Right ventricle myocardium superior (tissue), 1 donor: ENCODE measurements at places on chromosomes 3 and 15.

GRCh38 chr15:52421029-52421428 is 107.7 kb downstream of the MYO5A start:
- no peak for DNase-seq

- no peak for DNase-seq
Measured at GRCh38 chr3:32216172-32216783, 22.2 kb upstream of the CMTM8 start.

GRCh38 chr15:99961011-99961441 is 227.8 kb upstream of the LYSMD4 start:
- no peak for DNase-seq

DNA sequence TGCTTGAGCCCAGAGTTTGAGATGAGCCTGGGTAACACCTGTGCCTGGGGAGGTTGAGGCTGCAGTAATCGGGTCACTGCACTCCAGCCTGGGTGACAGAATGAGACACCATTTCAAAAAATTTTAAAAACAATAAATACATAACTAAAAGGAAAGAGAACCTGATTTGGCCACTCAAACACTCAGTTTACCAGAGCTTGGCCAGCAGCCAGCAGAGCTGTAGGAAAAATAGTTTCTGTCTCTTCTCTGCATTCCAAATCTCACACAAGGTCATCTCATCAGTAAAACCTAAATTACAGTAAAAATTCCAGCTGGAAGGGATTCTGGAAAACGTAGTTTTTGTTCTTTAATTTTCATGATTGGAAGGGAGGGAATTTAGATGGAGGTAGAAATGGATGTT is 7.8 kb upstream of the PPM1L start:
- DNase-seq = no peak

GRCh38 chr15:49923671-49924070 is 195.4 kb downstream of the ATP8B4 start:
- DNase-seq = no peak

DNA sequence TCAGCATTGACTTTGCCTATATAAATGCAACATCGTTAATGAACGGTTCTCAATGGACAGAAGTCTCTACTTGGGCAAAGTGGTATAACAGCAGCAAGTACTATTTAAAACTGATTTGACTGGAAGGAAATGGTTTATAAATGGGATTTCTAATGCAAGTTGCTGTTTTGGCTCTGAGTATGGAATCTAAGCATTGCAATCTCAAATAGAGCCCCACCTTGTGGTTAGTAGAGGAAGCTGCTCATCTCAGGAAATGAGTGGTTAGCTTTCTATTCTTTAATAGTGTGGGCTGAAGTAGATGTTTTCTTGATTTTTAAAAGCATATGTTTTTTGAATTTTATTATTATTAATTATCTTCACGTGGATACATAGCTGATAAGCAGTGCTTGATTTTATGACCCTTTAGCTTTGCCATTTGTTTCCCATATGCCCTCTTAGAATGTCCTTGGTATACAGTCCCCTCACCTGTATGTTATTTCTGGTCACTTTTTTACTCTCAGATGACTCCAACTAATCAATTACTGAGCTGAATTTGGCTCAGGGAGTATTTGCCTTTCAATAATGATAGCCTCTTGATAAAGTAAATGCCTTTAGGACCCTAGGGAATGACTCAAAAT is 67.1 kb downstream of the OXSM start:
- DNase-seq = no peak

GRCh38 chr15:67524235-67524634 is 3.3 kb downstream of the C15orf61 start:
- DNase-seq = no peak
